ENCODE measurements at places on chromosomes 12 and 14. TPM values are rescaled to one million over a fixed set of nuclear protein-coding genes. Genes with fewer than 3 reads are reported as not detected.

Gene HHIPL1
- under 0.01 TPM for total RNA-seq

Gene PNMA1
- 12.6 TPM for total RNA-seq

Gene LRRC43
- not detected for total RNA-seq

Gene WNT5B
- 20.9 TPM for total RNA-seq

Gene KANSL2
- 34.1 TPM for total RNA-seq

GRCh38 chr12:94033101-94033500 lies 115.3 kb upstream of the PLXNC1 start:
- H3K4me3 ChIP-seq, result no peak overlapping the region
- no peaks in the 10 kb centered on the region for H3K27me3 ChIP-seq
- no peaks in the 10 kb centered on the region for H3K4me1 ChIP-seq
- no peaks in the 10 kb centered on the region for H3K36me3 ChIP-seq
- DNase-seq, result no peak

GRCh38 chr12:44317651-44318126 lies 481.8 kb downstream of the TMEM117 start:
- DNase-seq, result no peak
- H3K36me3 ChIP-seq, result no peaks in the 10 kb centered on the region
- no peaks in the 10 kb centered on the region for H3K4me1 ChIP-seq

GRCh38 chr14:43901911-43902673 lies 605.0 kb downstream of the FSCB start:
- no peaks in the 10 kb centered on the region for H3K27me3 ChIP-seq
- H3K4me1 ChIP-seq, result no peaks in the 10 kb centered on the region
- DNase-seq, result no peak
- H3K27ac ChIP-seq, result no peak overlapping the region
